ENCODE measurements at places on chromosomes 12 and 14.
A peak's percentile ranks its signal among the peaks of the same experiment; 100 is the strongest.

DNA sequence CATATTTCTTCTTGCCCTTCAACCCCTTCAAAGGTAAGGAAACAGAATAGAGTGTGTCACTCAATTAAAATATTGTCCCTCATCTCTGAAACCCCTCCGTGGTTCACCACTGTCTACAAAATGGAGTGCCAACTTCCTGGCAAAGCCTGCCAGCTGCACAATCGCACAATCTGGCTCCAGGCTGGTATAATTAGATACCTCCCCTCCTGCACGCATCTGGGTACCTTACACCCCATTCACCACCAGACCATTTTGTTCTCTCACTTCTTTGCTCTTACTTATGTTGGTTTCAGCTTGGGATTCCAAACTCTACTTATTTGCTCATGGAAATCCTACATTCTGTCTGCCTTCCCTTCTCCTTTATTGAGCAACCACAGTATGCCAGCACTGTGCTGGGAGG is 314.9 kb downstream of the NUAK1 start:
- no peak for DNase-seq

DNA sequence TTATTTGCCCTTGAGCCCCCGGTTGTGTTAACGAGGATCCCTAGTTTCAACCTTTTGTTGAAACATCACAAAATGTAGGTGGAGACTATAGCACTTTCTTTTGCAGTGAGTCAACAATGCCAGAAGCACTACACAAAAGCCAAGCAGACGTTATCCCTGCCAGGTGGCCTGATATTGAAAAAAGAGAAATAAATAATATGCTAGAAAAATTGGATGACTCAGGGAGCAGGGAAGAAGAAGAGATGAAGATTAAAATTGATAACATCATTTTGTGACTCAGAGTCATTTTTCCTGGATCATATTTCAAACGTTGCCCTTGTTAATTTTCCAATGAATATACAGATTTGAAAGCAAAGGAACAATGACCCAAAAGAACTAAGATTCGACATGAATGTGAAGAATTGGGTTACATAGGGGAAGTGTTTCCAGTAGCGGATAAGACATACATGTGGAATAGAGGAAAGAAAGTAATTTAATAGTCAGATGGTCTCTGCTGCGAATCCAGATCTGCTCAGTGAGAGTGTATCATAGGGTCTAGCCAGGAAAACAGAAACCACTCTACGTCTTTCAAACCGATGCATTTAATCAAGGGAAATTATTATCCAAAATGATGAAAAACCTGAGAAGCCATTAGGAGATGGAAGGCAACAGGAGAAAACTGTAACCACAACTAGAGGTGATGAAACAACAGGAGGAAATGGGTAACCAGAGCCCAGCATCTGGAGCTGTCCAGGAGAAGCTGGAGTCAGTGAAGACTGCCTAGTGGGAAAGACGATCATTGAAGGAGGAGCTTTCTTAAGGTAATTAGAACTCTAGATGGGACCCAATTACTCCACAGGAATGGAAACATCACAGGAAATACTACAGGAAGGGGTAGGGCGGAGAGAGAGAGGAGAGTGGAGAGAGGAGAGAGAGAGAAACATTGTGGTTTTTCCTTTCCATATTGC is 57.9 kb downstream of the RERG start:
- DNase-seq: no peak

DNA sequence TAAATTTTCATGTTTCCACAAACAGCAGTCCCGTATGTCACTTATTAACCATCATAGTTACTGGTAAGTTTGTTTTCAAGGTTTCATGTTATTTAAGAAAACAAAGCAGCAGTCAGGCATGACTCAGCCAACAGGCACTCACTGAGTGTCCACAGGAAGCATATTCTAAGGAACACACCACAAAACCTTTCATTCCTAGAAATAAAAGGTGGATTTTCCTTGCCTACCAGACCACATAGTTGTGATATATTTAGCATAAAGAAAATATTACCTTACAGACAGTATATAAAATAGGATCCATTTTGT is 143.3 kb upstream of the AVPR1A start:
- DNase-seq: peak; percentile 81

- DNase-seq: peak; percentile 5
Observed at GRCh38 chr12:88185988-88186387, 43.9 kb downstream of the TMTC3 start.

DNA sequence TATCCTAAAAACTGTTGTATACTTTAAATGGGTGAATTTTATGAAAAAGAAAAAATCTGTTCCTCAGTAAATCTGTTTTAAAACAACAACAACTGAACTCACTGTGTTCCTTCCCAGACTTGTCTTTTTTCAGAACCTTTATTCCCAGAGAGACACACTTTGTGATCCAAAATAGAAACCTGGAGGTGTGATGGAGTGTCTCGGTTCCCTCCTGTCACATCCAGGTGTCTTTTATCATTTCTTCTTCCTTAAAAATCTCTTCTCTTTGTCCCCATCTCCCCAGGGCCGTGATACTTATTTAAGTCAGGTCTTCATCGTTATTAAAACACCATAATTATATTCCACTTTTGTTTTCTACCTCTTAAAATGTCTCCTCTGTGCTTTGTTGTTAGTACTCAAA is 76.2 kb upstream of the EVL start:
- DNase-seq: no peak

DNA sequence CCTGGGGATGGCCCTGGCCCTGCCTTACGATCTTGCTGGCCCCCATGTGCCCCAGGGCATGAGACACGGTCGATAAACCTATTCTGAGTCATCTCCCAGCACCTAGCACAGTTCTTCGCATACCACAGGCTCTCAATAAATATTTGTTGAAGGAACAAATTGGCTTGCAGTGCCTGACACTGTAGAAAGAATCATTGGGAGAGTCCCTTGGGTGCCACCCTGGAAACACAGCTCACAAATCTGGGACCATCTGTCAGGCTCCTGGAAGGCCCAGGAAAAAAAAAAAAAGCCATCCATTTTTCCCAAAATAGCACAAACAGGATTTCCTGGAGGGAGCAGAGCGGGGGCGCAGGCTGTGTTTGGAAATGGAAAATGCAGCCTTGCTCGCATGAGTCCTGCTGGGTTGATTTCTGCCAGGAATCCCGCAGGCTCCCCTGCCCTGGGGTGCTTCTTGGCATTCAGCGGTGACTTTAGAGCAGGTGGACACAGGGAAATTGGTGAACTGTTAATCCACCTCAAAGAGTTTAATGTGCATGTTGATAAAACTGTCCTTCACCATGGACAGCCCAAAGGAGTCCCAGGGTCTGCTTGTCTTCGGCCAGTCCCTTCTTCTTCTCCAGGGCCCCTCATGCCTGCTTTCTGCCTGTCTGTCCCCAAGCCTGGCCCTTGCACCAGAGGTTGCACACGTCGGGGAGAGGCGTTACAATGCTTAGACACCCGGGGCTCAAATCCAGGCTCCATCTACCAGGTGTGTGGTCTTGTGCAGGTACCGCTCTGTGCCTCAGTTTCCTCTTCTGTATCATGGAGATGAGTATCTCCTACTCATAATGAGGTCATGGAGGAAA is 106.1 kb upstream of the RFLNA start:
- DNase-seq: no peak

- no peak for DNase-seq
Observed at GRCh38 chr14:101075025-101075800, 171.7 kb upstream of the RTL1 start.

Measured in retinal pigment epithelial cell (primary cell).